ENCODE measurements at places on chromosomes 5 and 9. TPM values are rescaled to one million over a fixed set of nuclear protein-coding genes. Genes with fewer than 3 reads are reported as not detected.

The CDH6 gene
- total RNA-seq, result 7.2 TPM

The POLR3G gene
- 1.8 TPM for total RNA-seq

The TMEM215 gene
- 0.09 TPM for total RNA-seq

The MUSK gene
- total RNA-seq, result 3.2 TPM

The CDKN2A gene
- total RNA-seq, result 8.4 TPM

The PCDHA9 gene
- total RNA-seq, result 0.32 TPM

The SYNPO gene
- 90.6 TPM for total RNA-seq

The ELOVL7 gene
- total RNA-seq, result 5.8 TPM

The PCBD2 gene
- 13.1 TPM for total RNA-seq

The PLPPR1 gene
- 5.4 TPM for total RNA-seq

The STKLD1 gene
- total RNA-seq, result 1.6 TPM

Measured in lower lobe of right lung (tissue), 2 donors.